Regular cardiac myocyte (primary cell): ENCODE measurements at places on chromosomes 7 and 10. TPM values are rescaled to one million over a fixed set of nuclear protein-coding genes. Genes with fewer than 3 reads are reported as not detected.

The TMEM270 gene
- total RNA-seq, result not detected in 2 replicates

The CUL2 gene
- 25.9 and 36.2 TPM in 2 replicates for total RNA-seq

The KIN gene
- total RNA-seq, result 5.1 and 9.4 TPM in 2 replicates

The KIAA1217 gene
- 1.2 and 2.3 TPM in 2 replicates for total RNA-seq

The TRIM74 gene
- total RNA-seq, result 0.19 TPM in 1 of 2 replicates, not detected in the other

The CYP2C8 gene
- total RNA-seq, result not detected in 2 replicates

The CHST15 gene
- total RNA-seq, result 1.7 and 8.2 TPM in 2 replicates

The CDNF gene
- 1.1 and 1.2 TPM in 2 replicates for total RNA-seq

The PPP1R17 gene
- total RNA-seq, result not detected in 2 replicates

The TMEM176A gene
- not detected in 2 replicates for total RNA-seq

The SMO gene
- 4.8 and 21.4 TPM in 2 replicates for total RNA-seq

The ADAP1 gene
- total RNA-seq, result 4.4 and 16.3 TPM in 2 replicates

The CYP3A7 gene
- total RNA-seq, result not detected in 2 replicates

The OR2A1 gene
- total RNA-seq, result under 0.01 TPM in 1 of 2 replicates, not detected in the other

The KBTBD2 gene
- 44.5 and 53.3 TPM in 2 replicates for total RNA-seq

The ZNF485 gene
- total RNA-seq, result 3.6 and 4.8 TPM in 2 replicates

The ASAH2 gene
- 0.28 and 1.3 TPM in 2 replicates for total RNA-seq

The SPDYE5 gene
- total RNA-seq, result under 0.01 TPM in 1 of 2 replicates, not detected in the other

The RSU1 gene
- 66.5 and 66.7 TPM in 2 replicates for total RNA-seq

The RNLS gene
- 15.7 and 21.1 TPM in 2 replicates for total RNA-seq

The VDAC2 gene
- total RNA-seq, result 165 and 223 TPM in 2 replicates

The NAMPT gene
- total RNA-seq, result 60.6 and 317 TPM in 2 replicates

The TIAL1 gene
- total RNA-seq, result 23.1 and 27.0 TPM in 2 replicates

The KMT2E gene
- 75.7 and 117 TPM in 2 replicates for total RNA-seq

The CELF2 gene
- 6.7 and 20.6 TPM in 2 replicates for total RNA-seq

The OR2A5 gene
- total RNA-seq, result not detected in 2 replicates

The SHOC2 gene
- 52.0 and 69.1 TPM in 2 replicates for total RNA-seq

The VAX1 gene
- not detected in 2 replicates for total RNA-seq

The STEAP1 gene
- 32.2 and 64.8 TPM in 2 replicates for total RNA-seq

The ZNF804B gene
- total RNA-seq, result not detected in 2 replicates

The ANKRD61 gene
- under 0.01 TPM in 2 replicates for total RNA-seq

The NT5C3A gene
- 16.1 and 18.6 TPM in 2 replicates for total RNA-seq

The TLL2 gene
- 0.19 and 0.28 TPM in 2 replicates for total RNA-seq

The GPR15LG gene
- not detected in 2 replicates for total RNA-seq

The CCL24 gene
- total RNA-seq, result not detected in 2 replicates

The PRSS1 gene
- total RNA-seq, result not detected in 2 replicates

The ICA1 gene
- total RNA-seq, result 2.1 TPM in 1 of 2 replicates, not detected in the other

The DNAH11 gene
- 4.0 and 7.6 TPM in 2 replicates for total RNA-seq

The TRPV6 gene
- total RNA-seq, result not detected in 2 replicates

The SCART1 gene
- total RNA-seq, result 0.77 and 1.1 TPM in 2 replicates

The A1CF gene
- not detected in 2 replicates for total RNA-seq

The CYP3A4 gene
- total RNA-seq, result not detected in 2 replicates

The TRIL gene
- total RNA-seq, result 0.19 and 0.56 TPM in 2 replicates

The CDH23 gene
- under 0.01 and 0.56 TPM in 2 replicates for total RNA-seq

The CEP55 gene
- total RNA-seq, result 8.7 and 74.0 TPM in 2 replicates

The RBP3 gene
- total RNA-seq, result not detected in 2 replicates

The GTPBP10 gene
- 12.7 and 14.8 TPM in 2 replicates for total RNA-seq
